ENCODE measurements at places on chromosomes 5 and 9.
A peak's percentile ranks its signal among the peaks of the same experiment; 100 is the strongest.

- DNase-seq = no peak
These were observed 251.4 kb upstream of the TRIM32 start for GRCh38 chr9:116435706-116436105.

GRCh38 chr9:128125580-128126354 lies 1.8 kb downstream of the PTGES2 start:
- no peak for DNase-seq

- peak; percentile 28 for DNase-seq
These were observed 194.0 kb downstream of the EFNA5 start for GRCh38 chr5:107476783-107477182.

- no peak for DNase-seq
These were observed 5.2 kb downstream of the IL13 start for GRCh38 chr5:132662925-132663770.

GRCh38 chr5:95114305-95114704 lies 170.6 kb downstream of the MCTP1 start:
- no peak for DNase-seq

DNA sequence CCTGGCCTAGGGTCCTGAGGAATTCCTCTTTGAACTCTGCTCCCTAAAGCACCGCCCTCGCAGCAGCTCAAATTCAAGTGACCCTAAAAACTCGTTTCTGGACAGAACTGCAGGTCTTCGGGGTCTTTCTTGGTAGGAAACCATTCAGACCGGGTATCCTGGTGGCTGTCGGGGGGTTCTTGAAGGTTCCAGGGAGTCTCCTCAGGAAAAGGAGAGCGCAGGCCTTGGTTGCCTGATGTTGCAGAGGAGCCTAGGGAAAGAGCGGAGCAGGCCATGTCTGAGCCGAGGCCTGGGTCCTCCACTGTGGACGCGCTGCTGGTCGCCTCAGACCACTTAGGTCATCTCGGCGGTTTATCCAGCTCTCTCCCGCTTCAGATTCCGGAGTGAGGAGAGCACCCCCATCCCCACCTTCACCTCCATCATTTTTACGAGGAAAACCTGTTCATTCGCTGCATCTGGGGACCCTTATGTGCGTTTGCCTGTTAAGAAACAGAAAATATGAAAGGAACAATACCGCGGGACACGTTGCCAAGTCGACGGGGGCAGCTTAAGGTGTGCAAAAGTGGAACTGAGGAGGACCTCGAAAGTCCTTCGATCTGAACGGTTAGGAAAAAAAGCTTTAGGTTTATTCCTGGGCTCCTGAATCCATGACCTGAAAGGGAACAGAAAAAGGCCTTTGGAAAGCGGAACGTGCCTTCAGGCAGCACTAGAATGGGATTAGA lies 299.4 kb downstream of the PARP8 start:
- DNase-seq = no peak

GRCh38 chr5:172550996-172551395 lies 90.1 kb upstream of the NEURL1B start:
- no peak for DNase-seq

DNA sequence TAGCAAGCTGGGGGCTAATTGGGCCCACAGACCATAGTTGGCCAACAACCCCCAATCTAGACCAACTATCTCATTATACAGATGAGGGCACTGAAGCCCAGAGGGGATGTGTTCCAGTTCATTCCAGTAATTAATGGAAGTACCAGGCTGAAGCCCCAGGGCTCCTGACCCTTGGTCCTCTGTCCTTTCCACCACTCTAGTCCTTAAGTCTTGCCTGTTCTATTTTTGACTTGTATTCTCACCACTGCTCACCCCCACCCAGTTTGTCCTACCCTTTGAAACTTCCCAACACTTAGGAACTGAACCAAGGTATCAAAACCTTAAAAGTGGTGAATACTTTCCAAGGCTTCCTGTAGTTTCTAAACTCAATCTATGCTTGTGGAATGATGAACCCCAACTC lies 407.4 kb downstream of the ENC1 start:
- DNase-seq = no peak

DNA sequence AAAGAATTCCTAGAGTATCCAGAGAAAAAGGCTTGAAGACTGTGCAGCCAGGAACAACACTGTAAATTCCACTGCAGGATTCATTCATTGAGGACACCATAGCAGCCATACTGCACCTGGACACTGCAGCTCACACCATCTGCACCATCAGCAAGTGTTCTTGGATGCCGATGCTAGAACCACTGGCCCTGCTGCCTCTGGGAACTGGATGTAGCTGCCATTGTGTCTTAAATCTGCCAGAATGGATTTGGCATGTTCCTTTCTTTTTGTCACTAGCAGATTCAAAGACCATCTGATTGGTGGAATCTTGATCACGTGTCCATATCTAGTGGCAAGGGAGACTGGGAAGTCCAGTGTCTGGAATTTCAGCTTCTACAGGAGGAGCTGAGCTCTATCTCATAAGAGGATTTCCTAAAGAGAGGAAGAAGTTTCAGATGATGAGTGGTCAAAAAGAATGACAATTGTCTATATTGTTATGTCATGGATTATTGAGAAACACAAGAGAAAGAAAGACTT lies 278.3 kb upstream of the ANKRD55 start:
- DNase-seq = no peak

DNA sequence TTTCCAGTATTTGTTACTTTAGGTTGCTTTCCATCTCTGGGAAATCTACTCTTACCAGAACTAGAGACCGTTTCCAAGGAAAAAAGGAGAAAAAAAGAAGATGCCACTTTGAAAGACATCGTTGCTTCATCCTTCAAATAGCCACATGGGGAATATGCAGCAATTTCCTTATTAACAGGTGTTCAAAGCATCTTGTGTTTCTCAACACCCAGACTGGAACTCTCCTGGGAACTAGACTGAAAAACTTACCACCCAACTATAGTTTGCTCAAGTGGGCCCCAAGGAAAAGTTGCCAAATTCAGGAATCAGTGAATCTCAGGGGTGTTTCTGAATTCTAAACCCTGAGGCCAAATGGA lies 80.0 kb upstream of the JAK2 start:
- DNase-seq = no peak

DNA sequence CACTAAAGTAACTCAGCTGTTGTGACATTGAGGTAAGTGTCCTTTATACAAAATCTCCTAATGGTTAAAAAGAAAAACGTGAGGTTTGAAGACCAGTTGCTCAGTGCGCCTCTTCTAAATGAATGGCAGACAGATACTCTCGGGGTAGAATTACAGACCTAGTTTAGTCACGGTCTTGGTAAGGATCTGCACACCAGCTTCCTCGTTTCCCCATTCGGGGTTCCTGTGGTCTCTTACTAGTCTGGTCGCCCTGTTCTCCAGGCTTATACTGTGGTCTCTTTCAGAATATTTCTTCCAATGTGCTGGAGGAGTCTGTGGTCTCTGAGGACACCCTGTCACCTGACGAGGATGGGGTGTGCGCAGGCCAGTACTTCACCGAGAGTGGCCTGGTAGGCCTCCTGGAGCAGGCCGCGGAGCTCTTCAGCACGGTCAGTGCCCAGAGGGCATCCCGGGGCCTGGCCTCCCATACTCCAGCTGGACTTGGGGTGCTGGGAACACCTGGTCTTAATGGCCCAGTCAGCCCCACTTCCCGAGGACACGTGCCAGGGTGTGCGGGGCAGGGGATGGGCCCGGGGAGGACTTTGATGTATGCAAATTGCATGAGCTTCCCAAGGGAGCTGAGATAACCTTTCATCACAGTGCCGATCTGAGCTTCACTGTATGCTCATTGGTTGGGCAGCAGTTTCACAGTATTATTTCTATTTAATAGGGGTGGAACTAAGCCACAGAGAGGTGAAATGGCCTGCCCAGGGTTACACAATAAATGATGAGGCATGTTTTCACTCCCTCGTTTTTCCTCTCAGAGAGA lies 224.5 kb downstream of the DOCK8 start:
- no peak for DNase-seq

GRCh38 chr9:34579808-34580163 lies 9.7 kb downstream of the CNTFR start:
- DNase-seq = no peak

DNA sequence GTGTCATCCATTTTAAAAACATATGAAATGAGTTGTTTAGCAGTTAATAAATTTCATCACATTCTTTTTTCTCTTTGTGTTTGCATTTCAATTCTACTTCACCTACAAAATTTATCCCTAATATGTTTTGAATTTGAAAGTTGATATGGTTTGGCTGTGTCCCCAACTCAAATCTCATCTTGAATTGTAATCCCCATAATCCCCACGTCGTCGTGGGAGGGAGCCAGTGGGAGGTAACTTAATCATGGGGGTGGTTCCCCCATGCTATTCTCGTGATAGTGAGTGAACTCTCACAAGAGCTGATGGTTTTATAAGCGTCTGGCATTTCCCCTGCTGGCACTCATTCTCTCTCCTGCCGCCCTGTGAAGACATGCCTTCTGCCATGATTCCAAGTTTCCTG lies 200.1 kb downstream of the EPB41L4A start:
- no peak for DNase-seq

DNA sequence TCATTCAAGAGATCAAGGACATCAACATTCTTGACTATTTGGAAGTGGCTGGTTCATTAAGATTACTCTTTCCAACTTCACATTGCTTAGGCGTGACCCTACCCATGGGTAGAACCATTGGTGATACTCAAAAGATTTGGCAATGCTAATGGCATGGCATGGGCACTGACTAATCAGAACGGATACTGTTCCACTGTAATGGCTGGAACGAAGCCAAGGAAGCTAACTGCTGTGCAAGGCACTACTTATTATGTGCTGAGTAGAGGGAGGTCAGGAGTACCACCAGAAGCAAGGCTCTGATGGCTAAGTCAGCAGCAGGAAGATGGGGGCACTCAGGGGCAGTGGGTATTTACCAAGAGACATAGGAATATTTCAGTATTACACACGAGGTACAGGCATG lies 31.9 kb downstream of the GNA14 start:
- no peak for DNase-seq

DNA sequence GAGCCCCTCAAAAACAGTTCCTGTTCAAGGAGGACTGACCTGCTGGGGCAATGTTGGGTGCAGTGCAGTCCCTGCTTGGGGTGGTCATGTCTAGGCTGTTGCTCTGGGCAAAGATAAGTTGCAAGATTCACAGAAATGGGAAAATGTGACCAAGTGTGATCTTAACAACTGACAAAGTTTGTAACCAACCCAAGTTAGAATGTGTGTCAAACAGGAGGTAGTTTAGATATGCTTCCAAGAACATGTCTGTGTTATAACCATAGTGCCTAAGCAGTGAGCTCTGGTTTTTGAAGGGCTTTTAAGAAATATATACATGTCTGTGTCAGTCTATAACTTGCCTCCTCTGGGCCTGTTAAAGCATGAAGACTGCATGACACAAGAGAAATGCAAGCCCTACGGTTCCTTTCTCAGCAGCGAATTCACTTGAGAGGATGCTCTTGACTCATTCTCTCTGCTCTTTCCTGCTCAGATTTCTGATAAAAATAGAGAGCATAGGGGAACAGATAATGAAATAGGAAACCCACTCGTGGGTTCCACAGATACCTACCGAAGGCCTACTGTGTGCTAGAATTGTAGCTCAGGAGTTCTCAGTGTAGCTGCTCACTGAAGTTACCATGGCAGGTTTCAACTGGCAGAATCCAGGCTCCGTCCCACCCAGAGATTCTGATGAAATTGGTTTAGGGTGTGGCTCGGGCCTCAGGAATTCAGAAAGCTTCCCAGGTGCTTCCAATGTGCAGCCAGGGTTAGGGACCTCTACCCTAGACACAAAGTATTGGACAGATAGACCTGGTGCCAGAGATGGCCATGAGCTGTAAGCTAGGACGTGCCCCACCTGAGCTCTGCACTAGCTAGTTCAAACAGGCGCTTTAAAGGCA lies 52.4 kb downstream of the ARHGEF37 start:
- no peak for DNase-seq

DNA sequence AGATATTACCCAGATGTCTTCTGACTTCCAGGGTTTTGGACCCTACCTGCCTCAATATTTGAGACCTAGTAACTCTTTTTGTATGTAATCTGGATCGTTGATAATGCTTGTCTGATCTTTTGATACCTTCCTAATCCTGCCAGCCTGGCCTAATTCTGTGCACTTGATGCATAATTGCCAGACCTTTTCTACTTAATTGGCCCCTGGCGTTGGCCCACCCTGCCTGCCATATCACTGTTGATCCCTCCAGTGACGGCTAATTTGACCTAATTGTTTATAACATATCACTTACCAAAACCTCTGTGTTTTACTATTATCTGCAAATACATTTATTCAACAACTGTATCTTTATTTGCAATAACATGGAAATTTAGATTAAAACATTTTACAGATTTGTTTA lies 49.0 kb downstream of the SLC44A1 start:
- no peak for DNase-seq

DNA sequence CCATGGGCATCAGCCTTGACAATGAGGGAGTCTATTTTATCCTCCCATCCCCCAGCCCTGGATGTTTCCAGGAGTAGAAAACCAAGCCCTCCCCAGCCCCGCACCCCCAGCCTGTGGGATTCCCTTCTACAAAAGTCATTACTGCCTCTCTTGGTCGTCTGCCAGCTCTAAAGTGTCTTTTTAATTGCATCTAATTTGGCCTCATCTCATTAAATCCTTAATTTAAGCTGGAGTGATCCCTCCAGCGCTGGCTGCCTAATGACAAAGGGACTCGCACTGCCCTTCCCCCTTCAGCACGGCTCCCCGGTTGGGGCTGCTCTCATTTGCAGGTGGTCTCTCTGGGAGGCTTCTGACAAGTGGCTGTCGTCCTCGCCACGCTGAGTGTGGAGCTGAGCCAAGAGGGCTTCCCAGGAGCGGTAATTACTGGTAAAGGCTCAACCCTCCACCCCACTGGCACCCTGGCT lies 107.9 kb upstream of the ALDH1B1 start:
- DNase-seq = peak; percentile 88

DNA sequence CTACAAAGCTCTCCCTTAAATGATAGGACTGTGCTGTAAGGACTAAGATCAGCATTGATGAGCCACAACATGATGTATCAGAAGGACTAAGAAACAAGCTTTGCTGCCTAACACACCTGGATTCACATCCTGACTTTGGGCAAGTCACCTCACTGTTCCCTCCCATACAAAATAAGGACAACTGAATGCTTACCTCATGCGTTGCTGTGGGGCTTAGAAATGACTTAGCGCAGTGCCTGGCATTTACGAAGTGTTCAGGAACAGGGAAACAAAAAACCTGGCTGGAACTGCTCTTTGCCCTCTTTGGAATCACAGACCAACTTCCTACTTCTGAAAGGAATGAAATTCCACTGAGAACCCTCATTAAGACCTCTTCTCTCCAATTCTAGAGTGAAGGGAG lies 113.7 kb downstream of the BAAT start:
- DNase-seq = no peak

DNA sequence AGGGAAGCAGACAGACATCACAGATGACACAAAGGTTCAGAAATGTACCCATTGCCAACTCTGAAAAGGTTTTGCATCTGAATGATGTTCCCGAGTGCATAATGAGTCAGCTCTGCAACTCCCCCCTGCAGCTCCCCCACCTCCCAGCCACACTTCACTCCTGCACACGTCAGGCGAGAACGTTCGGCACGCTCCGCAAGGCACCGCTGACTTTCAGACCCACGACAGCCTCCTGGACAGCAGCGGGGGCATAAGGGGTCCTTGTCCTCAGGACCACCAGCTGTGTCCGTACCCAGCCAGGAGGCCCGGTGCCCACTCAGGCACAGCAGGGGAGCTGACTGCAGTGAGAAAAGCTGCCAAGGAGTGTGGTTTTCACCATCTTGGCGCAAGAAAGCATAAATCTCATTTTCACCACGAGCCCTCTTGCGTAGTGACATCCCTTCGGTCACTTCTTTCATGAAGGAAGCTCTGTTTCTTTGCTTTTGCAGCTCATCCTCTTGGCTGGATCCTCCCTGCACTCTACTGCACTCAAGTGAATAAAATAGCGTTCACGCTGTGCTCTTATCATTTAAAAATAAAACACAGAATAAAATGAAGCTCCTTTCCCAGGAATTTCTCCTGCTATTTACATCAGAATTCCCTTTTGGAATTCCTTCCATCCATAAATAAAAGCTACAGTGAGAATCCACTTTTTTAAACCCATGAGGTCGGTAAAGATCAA lies 9.9 kb downstream of the GFPT2 start:
- no peak for DNase-seq

Measured in NCI-H146 (cell line).